ENCODE measurements at places on chromosomes 3 and 15.

- no peak for DNase-seq
Observed at GRCh38 chr3:12579905-12580304, 23.0 kb downstream of the MKRN2 start.

DNA sequence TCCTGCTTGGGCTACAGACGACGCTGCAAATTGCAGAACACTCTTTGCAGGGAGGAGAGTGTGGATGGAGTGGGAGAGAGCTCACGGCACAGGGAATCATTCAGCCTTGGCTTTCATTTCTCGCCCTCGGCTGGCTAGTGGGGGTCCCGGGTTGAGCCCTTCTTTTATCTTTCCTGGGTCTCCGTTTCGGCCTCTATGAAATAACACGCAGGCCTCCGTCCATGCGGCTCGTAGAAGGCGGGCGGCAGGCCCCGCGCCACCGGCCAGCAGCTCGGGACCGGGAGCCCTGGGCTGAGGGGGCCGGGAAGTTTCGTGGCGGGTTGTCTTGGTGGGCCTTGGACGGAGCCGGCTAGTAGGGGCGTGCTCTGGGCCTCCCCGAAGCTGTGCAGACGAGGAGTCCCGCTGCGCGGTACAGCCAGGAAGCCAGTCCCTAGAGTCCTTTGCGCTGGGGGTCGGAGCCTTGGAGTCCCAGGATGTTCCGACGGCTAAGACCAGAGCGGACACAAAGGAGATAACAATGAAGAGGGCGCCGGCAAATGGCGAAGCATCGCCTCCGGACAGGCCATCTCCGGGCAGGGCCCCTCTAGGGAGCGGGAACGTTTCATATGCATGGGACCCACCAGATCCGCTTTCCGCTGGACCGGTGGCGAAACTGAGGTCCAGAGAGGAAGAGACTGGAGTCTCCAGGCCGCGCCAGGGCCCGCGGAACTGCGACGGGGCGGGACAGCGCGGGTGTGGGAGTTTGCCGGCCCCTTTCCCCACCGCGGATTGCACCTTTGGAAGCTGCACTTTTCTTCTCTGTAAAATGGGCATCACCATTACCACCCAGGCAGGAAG is 4.3 kb downstream of the RNU6-1 start:
- no peak for DNase-seq

GRCh38 chr3:61414456-61414855 is 146.9 kb upstream of the PTPRG start:
- no peak for DNase-seq

DNA sequence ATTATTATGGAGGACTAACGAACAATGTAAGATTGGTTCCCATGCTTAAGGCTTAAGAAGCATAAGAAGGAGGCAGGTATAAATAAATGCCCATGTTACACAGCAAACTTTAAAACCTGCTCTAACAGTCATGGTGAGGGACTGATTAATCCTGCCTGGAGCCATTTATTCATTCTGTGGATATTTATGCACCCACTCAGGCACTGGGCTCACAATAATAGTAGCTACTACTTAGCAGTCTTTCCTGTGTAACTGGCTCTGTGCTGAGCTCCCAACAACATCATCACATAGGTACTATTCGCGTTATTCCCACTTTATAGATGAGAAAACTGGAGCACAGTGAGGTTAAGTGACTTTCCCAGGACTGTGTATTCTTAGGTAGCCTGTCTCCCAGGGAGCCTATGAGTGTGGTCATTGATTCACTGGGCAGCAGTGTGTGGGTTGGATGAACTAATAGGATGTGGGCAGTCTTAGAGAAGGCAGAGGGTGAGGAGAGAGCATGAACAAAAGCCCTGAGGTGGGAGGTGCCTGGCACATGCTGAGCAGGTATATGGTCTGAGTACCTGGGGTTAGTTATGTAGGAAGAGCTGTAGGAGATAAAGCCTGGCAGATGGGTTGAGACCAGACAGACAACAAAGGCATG is 44.1 kb upstream of the UMPS start:
- no peak for DNase-seq

- no peak for DNase-seq
Observed at GRCh38 chr3:108041253-108041652, 49.6 kb downstream of the CD47 start.

GRCh38 chr3:74402821-74403220 is 211.6 kb downstream of the CNTN3 start:
- DNase-seq, result no peak
